ENCODE measurements at places on chromosomes 6 and 20. TPM values are rescaled to one million over a fixed set of nuclear protein-coding genes. Genes with fewer than 3 reads are reported as not detected.

The GPSM3 gene
- 13.3 TPM for total RNA-seq

The MYH7B gene
- total RNA-seq, result not detected

The GMPR gene
- total RNA-seq, result not detected

The PAK5 gene
- not detected for total RNA-seq

The SLPI gene
- 13.8 TPM for total RNA-seq

The SYNDIG1 gene
- 5.9 TPM for total RNA-seq

The GSTA4 gene
- 28.6 TPM for total RNA-seq

The DLK2 gene
- 47.8 TPM for total RNA-seq

The ADGRB3 gene
- total RNA-seq, result not detected

The GTPBP2 gene
- 34.1 TPM for total RNA-seq

The NKAPL gene
- 0.23 TPM for total RNA-seq

The MAP7 gene
- 17.7 TPM for total RNA-seq

The SEMG1 gene
- total RNA-seq, result not detected

The LY6G6F gene
- total RNA-seq, result not detected

The COL11A2 gene
- 0.08 TPM for total RNA-seq

The MOG gene
- not detected for total RNA-seq

The SUMO4 gene
- total RNA-seq, result 0.16 TPM

The PRPH2 gene
- not detected for total RNA-seq

The FOXA2 gene
- 6.7 TPM for total RNA-seq

The TMC2 gene
- total RNA-seq, result not detected

The CDSN gene
- total RNA-seq, result 1.7 TPM

The DEFB124 gene
- not detected for total RNA-seq

The VARS1 gene
- total RNA-seq, result 118 TPM

The ANKRD66 gene
- not detected for total RNA-seq

The XKR7 gene
- total RNA-seq, result not detected

The LY6G6C gene
- total RNA-seq, result 0.15 TPM

The CAGE1 gene
- total RNA-seq, result not detected

The SLC24A3 gene
- 0.08 TPM for total RNA-seq

The HM13 gene
- total RNA-seq, result 61.0 TPM

The HUS1B gene
- 0.55 TPM for total RNA-seq

The RSPO3 gene
- total RNA-seq, result not detected

The DNAH8 gene
- not detected for total RNA-seq

The MSH5 gene
- total RNA-seq, result 6.2 TPM

The HLA-E gene
- 122 TPM for total RNA-seq

The STMND1 gene
- not detected for total RNA-seq

The ZNF292 gene
- total RNA-seq, result 4.2 TPM

The FAM83C gene
- 1.0 TPM for total RNA-seq

The NEURL2 gene
- 3.4 TPM for total RNA-seq

The PRDM1 gene
- 2.7 TPM for total RNA-seq

The FRK gene
- 2.3 TPM for total RNA-seq

The C4B gene
- total RNA-seq, result 2.4 TPM

Measured in hair follicular keratinocyte (primary cell).